Left lung (tissue), 14 donors: ENCODE measurements at places on chromosomes 11 and 22. TPM values are rescaled to one million over a fixed set of nuclear protein-coding genes. Genes with fewer than 3 reads are reported as not detected.

DNA sequence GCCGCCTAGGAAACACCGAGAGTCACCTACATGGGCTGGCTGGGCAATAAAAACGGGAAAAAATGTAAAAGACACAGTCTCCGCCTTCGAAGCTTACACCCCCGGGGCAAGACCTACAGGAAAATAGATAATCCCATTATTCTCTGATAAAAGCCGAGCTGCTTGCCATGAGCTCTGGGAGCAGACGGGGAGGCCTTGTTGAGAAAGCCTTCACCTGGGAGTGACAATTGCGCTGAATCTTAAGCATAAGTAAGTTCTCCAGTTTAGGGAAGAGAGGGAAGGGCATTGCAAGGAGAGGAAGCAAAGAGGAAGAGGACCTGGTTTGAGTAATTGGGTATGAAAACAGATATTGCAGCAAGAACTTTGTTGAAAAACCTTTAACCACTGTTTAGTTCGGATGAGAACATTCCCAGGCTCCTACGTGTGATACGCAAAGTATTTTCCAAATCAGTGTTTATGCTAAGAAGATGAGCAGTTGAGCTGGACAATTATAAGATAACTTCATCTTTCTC lies 813 bp upstream of the BTBD10 start:
- DNase-seq: no peak

GRCh38 chr11:66417000-66417399 lies 3.8 kb upstream of the NPAS4 start:
- DNase-seq: no peak

- DNase-seq: no peak
Observed at GRCh38 chr22:22954656-22955055, 67.0 kb downstream of the IGLL5 start.

- DNase-seq: no peak
Observed at GRCh38 chr11:32561835-32562234, 21.8 kb upstream of the EIF3M start.

The NFRKB gene
- 39.6 TPM for polyA plus RNA-seq
